Stomach (tissue), 19 donors: ENCODE measurements at places on chromosomes 6 and 20. TPM values are rescaled to one million over a fixed set of nuclear protein-coding genes. Genes with fewer than 3 reads are reported as not detected.

ZDHHC14 gene
- polyA plus RNA-seq = 3.4 TPM

DACT2 gene
- 2.9 TPM for polyA plus RNA-seq

SNPH gene
- polyA plus RNA-seq = 3.6 TPM

POM121L2 gene
- polyA plus RNA-seq = not detected

TPX2 gene
- 3.3 TPM for polyA plus RNA-seq
